Stimulated activated CD4-positive, alpha-beta T cell treated with anti-CD3 and anti-CD28 coated beads, Interleukin-12 subunit alpha, Interleukin-12 subunit beta, amount 100 ng/mL, for 48 hours (primary cell): ENCODE measurements at places on chromosomes 1 and 21.

DNA sequence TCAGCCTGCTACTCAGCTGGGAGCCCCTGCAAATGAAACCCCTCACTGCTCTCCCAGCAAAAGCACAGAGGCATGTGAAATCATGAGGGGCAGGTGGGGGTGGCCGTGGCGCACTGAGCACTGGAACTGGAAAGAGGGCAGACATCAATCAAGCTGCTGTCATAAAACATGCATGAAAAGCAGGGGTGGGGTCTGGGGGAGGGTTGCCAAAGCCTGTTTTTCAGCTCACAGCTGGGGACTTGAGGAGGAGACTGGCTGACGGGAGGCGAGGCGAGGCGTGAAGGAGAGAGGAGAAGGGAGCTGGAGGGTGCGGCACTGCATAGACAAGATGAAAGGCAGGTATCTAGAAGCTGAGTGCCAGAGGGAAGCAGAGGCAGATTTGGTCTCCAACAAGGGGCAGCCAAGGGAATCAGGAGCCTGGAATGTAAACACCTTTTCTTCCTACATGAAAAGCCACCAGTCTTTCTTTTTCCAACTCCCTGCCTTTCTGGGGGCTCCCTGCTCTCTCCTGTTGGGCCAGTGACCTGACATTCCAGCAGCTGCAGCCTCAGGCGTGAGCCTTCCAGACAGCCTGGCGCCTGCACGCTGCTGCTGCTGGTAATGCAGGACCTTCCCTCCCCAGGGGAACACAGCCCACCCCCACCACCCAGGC is 87.0 kb downstream of the NMNAT2 start:
- DNase-seq, result no peak

- DNase-seq, result peak; percentile 45
Measured at GRCh38 chr1:36304970-36305914, 926 bp upstream of the SH3D21 start.

GRCh38 chr1:69504730-69505252 is 62.9 kb upstream of the LRRC7 start:
- DNase-seq, result no peak

GRCh38 chr1:236173174-236173767 is 30.9 kb downstream of the GPR137B start:
- DNase-seq, result no peak

DNA sequence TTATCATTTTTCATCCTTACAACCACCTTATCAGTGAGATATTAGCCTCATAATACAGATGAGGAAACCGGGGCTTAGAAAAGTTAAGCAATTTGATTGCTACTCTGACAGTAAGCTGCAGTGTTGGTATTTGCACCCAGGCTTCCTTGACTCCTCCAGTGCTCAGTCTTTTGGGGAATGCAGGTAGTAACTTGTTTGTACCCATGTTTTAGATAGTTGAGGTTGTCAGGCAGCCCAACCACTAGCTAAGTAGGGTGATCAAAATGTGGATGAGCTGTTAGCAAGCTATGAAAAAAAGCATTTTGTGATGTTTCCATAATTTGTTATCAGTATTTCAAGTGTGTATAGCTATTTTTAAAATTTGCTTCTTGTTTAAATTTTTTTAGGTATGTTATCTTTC is 80.8 kb downstream of the SASS6 start:
- no peak for DNase-seq

- DNase-seq, result no peak
Measured at GRCh38 chr21:32929633-32930038, 96.1 kb upstream of the OLIG2 start.

DNA sequence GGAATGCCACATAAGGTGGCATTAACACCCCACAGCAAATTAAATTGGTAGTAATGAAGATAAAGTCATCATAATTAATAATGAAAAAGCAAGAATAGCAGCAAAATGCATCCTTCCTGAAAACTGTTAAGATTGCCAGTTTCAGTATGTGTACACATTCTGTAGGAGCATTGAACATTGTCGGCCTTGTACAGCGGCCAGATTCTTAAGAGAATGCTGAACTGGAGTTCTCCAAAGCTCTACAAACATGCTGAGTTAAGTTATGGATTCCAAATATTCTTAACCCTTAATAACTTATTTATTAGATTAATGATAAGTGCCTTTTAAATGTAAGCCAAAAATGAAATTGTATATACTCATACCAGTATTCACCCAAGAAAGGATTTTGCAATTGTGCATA is 189.9 kb downstream of the AK5 start:
- no peak for DNase-seq

- no peak for DNase-seq
Measured at GRCh38 chr1:56212143-56212542, 367.2 kb downstream of the PLPP3 start.

DNA sequence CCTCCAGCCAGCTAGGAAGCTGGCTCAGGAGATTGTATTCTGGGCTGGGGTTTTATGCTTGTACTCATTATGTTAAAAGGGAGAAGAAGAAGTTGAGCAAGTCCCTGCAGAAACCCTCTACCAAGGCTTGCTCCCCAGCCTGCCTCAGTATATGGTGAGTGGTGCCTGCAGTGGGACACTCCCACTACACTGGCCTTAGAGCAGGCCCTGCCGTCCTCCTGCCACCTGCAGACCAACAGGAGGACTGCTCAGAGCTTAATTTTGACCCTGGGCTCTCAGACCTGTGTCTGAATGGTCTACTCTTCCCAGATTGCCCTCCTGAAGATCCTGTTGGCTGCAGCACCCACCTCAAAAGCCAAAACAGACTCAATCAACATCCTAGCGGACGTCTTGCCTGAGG is 13.0 kb downstream of the STRIP1 start:
- no peak for DNase-seq

GRCh38 chr1:117758444-117759316 is 152.8 kb downstream of the TENT5C start:
- peak; percentile 58 for DNase-seq

DNA sequence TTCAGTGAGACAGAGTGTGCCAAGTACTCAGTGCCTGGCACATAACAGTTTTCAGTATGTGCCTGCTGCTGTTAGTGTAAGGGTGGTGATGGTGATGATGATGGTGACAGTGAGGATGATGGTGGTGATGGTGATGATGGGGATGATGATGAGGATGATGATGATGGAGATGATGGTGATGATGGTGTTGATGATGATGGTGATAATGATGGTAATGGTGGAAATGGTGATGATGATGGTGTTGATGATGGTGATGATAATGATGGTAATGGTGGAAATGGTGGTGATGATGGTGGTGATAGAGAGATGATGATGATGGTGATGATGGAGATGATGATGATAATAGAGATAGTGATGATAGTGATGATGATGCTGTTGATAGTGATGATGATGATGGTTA is 62.0 kb downstream of the AJAP1 start:
- DNase-seq, result no peak

GRCh38 chr1:36703526-36704208 is 221.0 kb upstream of the CSF3R start:
- peak; percentile 56 for DNase-seq

GRCh38 chr1:77614037-77614436 is 68.4 kb downstream of the ZZZ3 start:
- no peak for DNase-seq

- no peak for DNase-seq
Measured at GRCh38 chr21:46256501-46256994, 28.0 kb upstream of the LSS start.

DNA sequence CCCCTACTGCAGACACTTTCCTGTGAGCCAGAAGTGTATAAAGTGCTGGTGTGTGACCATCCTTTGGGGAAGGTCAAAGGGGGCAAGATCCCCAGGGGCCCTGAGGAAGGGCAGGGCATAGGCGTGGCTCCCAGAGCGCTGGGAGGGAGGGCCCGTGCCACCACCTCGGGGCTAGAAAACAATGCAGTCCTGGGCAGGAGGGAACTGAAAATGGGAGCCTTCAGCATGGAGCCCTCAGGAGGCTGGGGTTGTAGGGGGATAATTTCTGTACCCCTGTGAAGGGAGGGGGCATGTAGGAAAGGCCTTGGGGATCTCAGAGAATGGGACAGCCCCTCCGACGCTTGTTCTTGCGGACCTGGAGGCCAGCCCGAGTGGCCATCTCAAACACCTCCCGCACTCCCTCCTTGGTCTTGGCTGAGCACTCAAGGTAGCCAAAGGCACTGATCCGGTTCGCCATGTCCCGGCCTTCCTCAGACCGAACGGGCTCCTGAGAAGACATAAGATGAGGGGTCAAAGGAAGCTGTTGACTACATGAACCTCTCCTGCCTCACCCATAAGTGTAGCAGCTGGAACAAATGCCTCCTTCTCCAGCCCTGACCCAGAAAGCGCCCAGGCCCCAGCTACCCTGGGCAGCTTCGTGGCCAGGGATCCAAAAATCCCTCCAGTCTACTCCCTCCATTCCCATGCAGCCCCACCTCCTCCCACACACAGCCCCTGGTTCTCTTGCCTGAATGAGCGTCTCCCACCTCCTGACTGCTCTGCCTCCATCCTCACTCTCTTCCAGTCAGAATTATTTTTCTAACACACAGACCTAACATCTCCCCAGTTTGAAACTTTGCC is 5.5 kb downstream of the RHOC start:
- DNase-seq, result no peak

GRCh38 chr1:25074351-25075227 is 144.5 kb upstream of the RUNX3 start:
- no peak for DNase-seq

DNA sequence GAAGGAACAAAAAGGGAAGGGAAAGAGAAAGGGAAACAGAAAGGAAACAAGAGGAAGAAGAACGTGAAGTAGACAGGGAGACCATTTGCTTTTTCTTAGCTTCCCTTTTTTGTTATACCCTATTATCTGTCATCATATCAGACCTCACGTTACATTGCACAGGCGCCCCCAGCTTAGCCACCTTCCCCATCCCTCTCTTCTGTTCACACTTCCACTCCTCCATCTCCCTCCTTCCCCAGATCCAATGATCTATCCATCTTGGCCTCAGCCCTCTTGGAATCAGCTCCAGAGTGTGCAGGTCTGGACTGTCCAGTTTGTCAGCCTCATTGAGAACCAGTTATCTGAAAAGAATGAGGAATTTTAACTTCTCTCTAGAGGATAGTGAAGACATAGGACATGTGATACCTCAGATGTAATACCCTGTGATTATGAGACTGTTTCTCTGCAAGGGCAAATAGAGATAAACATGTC is 101.1 kb upstream of the ERRFI1 start:
- DNase-seq, result no peak

DNA sequence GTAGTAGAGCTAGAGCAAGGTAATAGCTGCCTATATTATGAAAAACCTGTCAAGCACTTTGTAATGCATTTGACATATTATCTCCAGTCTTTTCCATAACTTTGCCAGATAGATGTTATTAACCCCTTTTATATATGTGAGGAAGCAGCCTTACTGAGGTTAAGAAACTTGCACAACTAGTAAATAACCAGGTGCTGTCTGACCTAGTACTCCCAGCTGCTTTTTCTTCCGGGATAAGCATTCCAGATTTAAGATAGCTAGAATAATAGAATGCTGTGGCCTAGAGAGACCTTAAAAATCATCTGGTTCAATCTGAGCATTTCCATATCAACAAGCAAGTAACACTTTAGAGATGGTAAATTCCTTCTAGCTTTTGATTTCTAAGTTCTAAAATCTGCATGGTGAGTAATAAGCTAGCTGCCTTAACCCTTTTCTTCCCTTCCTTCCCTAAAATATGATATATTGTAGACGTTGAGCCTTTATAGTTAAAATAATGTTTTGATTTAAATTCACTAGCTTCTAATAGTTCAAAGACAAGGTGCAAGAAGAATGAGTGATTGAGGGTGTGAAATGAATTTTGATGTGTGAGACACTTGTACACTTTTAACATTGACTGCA is 1.8 kb downstream of the SH3GLB1 start:
- DNase-seq, result no peak

GRCh38 chr1:73475316-73475870 is 722.6 kb downstream of the LRRIQ3 start:
- DNase-seq, result no peak

DNA sequence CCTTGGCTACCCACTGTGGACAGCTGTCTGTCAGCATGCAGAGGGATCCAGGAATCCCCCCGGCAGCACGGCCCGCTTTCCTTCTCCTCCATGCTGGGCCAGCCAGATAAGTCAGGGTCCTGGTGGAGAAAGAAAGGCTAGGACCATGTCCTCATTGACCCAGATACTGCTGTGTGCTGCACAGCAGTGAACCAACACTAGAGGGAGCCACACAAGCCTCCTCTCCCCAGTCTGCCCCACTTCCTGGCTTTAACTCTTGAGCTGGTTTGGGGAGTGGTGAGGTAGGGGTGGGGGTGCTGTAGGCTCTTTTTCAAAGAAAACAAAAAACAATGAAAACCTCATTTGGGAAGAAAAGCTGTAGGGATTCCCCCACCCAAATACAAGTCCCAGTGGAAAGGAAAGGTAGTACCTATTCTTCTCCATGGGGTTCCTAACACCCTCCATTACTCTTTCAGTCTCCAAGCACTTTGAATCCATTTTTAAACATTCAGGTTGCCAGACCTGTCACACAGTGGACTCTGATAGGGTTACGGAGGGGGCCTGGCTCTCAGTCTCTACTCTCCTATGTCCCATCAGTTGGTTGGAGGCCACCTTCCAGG is 84.9 kb upstream of the CD1D start:
- no peak for DNase-seq

- no peak for DNase-seq
Measured at GRCh38 chr1:111474106-111474505, 322 bp downstream of the C1orf162 start.

DNA sequence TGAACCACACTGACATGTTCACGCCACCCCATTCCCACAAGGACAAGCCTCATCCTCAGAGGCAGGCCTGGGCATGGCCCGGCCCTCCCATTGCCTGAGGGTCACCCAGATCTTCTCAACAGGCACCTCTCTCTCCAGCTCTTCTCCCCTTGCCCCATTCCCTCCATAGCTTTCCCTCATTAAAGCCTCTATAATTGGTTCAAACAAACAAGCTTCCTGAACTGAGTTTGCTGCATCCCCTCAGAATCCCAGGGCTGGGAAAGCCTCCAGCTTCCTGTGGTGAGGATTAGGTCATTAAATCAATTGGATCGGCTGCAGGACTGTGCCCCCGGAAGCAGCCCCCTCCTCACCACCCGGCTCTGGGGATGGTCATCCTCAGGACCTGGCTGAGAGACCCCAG is 18.9 kb downstream of the CTNNBIP1 start:
- no peak for DNase-seq

- DNase-seq, result no peak
Measured at GRCh38 chr1:53046930-53047329, 15.1 kb upstream of the PODN start.

DNA sequence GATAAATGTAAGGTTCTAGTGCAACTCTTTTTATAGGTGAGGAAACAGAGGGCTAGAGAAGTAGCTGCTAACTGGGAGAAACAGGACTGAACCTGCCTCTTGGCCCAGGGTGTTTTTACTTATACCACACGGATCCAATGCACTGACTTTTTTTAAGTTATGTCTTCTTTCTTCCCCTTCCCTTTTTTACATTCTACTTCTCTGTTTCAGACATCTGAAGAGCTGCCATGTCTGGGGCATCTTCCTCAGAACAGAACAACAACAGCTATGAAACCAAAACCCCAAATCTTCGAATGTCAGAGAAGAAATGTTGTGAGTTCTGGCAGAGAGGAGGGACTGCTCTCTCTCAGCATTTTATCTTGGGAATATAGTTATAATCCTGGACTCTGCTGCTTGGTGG is 1.4 kb downstream of the PFKFB2 start:
- no peak for DNase-seq

- no peak for DNase-seq
Measured at GRCh38 chr1:243713470-243714186, 136.4 kb downstream of the AKT3 start.
